RKO (cell line): ENCODE measurements at places on chromosomes 1 and 21.
A peak's percentile ranks its signal among the peaks of the same experiment; 100 is the strongest.

- DNase-seq, result peak; percentile 9
These were observed 97.4 kb downstream of the FAM78B start for GRCh38 chr1:166069390-166069789.

DNA sequence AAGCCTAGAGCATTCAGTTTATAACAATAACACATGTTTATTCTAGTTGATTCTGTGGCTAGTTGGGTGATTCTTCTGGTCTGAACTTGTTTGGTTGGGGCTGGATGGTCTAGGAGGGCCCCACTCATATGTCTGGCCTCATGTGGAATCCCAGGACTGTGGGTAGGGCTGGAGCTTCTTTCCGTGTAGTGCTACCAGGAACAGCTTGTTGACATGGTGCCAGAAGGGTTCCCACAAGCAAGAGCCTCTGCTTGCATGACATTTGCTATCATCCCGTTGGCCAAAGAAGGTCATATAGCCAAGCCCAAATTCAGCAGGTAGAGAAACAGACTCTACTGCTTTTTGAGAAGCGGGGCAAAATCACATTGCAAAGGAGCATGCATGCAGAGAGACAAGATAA, 67.6 kb upstream of the PPP2R5A start:
- no peak for DNase-seq

DNA sequence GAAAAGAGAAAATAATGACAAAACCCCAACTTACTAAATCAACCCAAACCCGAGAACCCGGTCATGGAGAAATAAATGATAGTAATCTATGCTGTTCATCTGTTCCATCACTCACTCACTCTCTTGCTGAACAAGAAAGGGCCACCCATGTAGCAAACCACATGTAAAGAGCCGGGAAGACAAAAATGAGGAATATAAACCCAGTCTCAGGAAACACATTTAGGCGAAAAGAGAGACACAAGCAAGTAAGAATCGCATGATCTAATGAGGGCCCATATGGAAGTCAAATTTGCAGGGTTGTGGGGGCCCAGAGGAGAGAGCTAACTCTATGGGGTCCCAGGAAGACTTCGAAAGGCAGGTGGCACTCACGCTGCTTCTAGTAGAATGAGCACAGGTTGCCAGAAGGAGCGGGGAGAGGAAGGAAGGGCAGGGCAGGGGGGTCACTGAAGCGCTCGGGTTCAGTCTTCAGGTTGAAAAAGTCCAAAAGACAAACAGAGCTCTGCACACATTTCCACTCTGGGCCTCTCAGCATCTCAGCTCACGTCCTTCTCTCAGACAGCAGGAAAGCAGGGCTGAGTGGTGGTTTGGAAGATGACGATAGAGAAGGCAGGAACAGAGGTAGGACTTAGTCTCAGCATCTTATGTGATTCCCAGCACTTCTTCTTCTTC, 142.9 kb upstream of the KRTAP19-8 start:
- no peak for DNase-seq

DNA sequence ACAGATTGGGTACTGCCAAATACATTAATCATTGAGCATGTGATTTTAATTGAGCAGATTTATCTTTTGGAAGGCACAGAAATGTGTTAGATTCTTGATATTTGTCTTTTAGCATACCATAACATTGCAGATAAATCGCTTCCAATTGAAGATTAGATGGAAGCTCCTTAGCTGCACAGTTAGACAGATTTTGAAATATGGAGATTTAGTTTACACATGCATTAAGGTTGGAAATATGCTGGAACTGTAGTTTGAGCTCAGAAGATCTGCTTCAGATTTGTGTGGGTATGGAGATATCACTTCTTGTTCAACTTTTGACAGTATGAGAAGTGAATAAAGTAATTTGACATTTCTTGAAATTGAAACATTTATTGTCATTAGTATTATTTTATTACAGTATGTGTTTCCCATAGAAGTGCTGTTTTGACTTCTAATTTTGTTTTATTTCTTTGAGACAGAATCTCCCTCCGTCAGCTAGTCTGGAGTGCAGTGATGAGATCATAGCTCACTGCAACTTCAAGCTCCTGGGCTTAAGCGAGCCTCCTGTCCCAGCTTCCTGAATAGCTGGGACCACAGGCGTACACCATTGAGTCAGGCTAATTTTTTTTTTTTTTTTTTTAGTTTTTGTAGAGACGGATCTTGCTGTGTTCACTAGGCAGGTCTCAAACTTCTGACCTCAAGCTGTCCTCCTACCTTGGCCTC, 29.1 kb downstream of the THRAP3 start:
- no peak for DNase-seq

GRCh38 chr1:115400426-115400825, 62.4 kb upstream of the NGF start:
- no peak for DNase-seq

GRCh38 chr1:15201849-15202551, 45.0 kb upstream of the FHAD1 start:
- no peak for DNase-seq

DNA sequence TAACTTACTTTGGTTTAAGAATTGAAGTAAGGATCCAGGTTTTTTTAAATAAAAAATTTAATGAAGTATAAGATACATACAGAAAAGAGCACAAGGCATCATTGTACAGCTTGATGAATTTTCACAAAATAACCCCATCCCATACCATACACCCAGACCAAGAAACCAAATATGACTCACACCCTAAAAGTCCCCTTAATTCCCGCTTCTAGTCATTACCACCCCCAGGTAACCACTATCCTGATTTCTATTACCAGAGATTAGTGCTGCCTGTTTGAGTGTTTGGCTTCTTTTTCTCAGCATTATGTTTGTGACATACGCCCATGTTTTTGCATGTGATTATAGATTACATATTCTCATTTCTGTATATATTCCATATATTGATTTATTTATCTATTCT, 98.5 kb upstream of the HIVEP3 start:
- no peak for DNase-seq
